ENCODE measurements at places on chromosomes 7 and 10.

DNA sequence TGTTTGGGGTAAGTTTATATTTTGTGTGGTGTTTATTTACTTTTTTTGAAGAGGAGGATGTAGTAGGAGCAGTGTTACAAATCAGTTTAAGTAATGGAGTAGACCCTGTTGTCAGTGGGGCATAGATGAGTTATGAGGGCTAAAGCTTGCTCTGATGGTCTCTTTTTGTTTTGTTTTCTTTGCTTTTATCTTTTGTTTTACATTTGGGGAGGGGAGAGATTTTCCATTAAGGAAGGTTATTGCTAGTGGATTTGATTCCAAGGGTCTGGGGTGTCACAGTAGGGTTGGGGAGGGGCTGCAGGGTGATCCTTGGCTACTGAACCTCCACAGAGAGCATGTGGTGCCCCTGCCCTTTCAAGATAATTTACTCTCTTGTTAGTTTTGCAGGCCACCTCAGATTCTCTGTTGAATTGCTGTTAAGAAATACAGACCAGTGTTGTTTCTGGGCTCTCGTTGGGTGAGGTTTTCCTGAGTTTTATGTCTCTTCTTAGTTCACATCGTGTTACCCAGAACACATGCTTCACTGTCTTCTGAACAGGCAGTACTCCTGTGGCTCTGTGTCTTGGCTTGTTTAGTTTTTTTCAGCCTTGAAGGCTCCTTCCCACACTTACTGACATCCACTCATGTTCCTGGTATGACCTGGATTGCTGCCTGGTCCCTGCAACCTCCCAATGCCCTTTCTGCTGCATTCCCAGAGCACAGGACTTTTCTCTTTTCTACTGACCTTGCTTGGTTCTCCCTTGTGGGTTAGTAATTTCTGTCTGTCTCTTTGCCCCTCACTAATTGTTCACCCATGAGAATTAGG lies 4.2 kb downstream of the KIFBP start:
- no peak for DNase-seq

DNA sequence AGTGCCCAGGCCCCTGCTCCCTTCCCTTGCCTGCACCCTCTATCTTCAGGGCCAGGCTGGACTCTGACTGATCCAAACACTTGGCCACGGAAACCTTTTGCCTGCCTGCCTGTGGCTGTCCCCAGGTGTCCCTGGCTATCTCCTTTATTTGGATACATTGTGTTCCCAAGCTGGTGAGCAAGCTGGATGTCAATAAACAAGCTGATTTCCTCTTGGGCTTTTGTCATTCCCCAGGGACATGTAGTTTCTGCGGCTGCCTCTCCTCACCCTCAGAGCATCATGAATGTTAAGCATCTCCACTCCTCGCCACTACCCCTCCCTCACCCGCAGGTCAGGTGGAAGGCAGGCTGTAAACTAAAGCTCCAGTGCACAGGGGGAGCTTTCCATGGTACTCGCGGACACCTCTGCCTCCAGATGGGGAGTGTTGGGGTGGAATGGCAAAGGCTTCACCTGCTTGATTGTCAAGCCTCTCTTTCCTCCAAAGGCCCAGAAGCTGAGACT lies 6.9 kb downstream of the GHRHR start:
- DNase-seq, result no peak

DNA sequence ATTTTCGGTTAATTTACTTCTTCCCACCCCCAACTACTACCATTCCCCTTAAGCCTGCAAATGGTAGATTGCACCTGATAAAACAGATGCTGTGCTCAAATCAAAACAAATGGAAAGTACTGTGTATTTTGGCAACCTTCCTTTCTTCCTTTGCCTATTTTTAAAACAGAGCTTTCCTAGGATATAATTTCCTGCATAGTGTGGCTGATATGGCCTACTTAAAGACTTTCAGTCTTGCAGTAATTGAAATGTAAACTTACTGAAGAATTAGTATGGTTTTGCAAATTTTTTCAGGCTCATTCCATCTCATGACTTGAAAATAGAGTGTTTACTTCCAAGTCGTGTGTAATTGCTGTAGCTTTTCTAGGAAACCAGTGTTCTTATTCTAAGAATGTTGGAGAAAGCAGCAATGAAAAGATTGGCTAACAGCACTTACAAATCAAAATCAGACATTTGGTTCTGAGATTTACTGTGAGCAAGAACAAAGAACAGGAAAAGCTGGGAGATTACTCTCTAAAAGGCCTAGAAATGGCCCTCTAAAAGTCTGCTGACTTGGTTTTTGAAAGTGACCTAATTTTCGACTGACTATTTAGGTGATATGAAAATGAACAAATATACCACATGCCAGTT lies 52.0 kb downstream of the REEP3 start:
- no peak for DNase-seq

DNA sequence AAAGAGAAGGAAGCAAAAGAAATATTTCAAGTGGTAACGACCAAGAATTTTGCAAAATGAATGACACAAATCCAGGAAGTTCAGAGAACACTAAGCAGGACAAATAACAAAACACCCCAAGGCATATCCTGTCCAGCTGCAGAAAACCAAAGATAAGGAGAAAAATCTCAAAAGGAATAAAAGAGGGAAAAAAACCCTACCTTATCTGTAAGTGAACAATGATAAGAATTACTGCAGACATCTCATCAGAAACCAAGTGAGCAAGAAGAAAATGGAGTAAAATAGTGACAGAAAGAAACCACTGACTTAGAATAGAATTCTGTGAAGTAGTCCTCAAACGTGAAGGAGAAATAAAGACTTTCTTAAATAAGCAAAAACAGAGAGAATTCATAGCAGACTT lies 21.8 kb downstream of the CARD11 start:
- DNase-seq, result no peak

- no peak for DNase-seq
Observed at GRCh38 chr10:37816290-37816689, 41.1 kb downstream of the ZNF248 start.

- no peak for DNase-seq
Observed at GRCh38 chr7:151077705-151078232, 2.8 kb downstream of the FASTK start.

DNA sequence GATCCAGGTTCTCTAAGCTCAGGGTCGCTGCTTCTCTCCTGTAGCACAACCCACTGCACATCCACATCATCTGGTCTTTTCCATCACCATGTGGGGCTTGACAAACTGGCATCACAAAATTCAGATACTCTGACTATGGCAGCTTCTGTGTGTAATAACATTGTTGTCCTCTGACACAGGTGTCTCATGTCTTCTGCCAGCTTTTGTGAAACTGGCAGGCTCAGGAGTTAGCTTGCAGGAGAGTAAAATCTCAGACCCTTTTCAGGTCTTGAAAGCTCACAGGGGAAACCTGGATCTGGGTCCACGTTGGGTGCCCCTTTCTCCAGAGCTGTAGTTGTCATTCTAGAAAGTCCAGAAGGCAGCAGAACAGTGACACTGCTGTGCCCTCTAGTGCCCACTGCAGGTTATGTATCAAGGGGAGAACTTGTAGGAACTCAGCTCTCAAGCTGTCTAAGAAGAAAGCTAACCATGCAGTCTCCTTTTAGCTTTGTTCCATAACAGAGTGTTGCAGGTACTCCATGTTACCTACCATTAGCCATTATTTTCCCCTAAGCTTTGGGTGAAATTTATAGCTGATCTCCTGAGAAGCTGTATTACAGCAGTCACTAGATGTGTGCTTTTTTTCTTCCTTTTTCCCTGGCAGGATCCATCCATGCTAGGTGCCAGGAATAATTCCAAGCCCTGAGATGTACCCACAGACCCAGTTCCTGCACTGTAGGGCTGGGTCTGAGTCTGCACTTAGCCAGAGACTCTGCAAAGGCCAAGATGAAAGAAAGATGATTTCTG lies 102.7 kb downstream of the ZNF248 start:
- no peak for DNase-seq

DNA sequence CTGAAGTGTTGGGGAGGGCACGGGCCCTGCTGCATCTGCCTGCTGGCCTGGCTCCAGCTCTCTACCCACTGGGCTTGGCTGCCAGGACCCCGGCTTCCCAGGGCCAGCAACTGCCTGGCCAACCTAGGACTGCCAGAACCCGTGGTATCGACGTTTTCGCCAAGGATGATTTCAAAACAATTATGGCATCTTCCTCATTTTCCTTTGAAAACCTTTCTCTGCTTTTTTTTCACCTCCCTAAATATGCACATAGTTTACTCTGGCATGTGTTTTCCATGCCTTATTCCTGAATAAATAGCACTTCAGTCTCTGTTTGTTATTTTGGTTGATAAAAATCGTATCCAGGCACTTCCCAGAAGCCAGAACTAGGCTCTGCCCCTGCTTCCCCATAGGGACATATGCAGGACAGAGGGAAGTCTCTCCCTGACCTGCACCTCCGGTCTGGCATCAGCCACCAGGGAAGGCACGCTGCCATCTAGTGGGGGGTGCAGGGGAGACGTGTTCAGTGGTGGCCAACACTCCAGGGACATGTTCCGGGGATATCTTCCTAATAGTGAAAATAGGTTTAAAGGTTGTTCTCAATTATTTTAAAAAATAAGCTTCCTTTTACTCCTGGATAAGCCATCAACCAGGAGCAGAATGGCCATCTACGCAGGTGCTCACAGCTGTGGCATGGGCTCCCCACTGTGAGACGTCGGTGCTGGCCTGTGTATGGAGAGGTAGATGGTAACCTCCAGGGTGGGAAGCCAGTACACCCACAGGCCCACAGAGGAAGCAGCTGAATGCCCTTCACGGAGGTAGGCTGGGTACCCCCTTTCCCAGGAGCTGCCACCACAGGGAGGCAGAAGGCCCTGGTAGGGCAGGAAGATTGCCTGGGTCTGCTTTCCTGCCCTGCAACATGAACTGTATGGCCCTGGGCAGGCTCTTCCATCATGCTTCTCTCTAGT lies 30.7 kb upstream of the ANTXRL start:
- DNase-seq, result peak; percentile 40

DNA sequence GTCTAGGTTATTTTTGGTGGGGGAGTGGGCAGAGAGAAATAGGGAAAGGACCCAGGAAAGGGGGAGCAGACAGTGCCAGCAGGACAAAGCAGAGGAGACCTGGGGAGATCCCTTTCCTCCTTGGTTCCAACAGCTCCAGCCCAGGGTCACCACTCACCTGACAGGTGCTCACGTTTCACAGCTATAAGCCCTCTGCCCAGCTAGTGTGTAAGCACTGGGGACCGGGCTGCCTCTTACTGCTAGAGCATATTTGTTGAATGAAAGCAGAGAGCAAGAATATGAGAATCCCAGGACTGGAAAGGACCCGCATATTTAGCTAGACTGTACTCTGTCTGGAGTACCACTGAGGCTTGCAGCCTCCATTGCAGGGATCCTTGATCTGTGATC lies 6.7 kb downstream of the ZCCHC24 start:
- no peak for DNase-seq

Data from stimulated activated CD4-positive, alpha-beta T cell treated with anti-CD3 and anti-CD28 coated beads, Interleukin-15, amount 100 ng/mL, for 1 hour (primary cell).